Ureter (tissue), 1 donor: ENCODE measurements at places on chromosomes 4 and X. TPM values are rescaled to one million over a fixed set of nuclear protein-coding genes. Genes with fewer than 3 reads are reported as not detected.

DNA sequence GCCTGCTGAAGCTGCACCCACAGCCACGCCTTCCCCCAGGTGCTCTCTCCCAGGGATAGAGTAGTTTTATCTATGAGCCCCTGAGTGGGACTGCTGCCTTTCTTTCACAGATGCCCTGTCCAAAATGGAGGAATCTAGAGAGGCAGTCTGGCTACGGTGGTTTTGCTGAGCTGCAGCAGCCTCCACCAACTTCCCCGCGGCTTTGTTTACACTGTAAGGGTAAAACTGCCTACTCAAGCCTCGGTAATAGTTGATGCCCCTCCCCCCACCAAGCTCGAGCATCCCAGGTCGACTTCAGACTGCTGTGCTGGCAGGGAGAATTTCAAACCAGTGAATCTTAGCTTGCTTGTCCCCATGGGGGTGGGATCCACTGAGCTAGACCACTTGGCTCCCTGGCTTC lies 84.5 kb downstream of the PRKG2 start:
- DNase-seq = no peak

DNA sequence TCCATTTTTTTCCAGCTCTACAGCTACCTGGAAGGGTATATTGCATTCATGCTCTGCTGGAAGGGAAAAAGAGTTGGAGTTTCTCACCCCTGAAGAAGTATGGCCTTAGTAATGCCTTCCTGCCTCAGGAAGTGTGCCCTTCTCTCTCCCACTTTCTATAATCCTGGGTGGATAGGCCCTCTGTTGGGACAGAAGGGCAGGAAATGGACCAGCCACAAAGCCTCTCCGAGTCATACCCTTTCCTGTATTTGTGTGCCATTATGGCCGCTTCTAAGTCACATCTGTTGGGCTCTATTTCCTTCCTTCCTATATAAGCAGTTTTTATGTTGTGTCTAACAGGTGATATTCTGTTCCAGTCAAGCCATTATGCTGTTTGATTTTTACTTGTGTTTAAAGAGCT lies 74.8 kb upstream of the SMARCA5 start:
- no peak for DNase-seq

Gene CFAP47
- total RNA-seq = 0.96 TPM

Gene RNF175
- total RNA-seq = 0.86 TPM

DNA sequence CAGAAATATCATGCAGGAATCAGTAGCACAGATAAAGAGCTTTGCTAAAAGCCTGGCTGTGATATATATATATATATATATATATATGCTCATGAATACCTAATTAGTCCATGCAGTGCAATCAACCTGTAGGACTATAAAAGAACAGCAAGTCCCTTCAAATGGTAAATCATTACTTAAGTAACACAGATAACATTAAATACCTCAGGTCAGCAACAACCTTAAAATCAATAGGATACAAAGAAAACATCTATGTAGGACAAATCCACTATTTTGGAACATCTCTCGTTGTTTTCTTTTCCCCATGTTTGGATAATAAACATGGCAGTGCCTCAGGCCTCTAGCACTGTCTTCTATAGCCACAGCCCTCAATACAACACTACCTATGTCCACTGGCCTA lies 106.6 kb downstream of the FNIP2 start:
- DNase-seq = no peak

DNA sequence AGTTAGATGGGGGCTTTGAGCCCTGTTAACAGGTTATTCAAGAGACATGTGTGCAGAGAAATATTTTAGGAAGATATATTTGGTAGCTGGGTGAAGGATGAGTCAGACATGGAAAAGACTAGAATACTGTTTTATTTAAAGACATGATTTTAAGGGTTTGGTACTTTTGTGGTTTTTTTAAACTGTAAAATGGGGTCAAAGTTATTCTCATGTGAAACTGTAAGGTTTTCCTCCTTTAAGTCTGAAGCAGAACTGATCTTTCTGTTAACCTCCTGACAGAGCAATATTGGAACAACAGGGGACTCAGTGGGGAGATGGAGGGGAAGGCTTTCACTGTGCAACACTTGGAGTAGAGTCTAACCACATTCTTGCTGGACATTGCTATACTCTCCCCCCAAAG lies 112.4 kb upstream of the LSM6 start:
- DNase-seq = no peak

DNA sequence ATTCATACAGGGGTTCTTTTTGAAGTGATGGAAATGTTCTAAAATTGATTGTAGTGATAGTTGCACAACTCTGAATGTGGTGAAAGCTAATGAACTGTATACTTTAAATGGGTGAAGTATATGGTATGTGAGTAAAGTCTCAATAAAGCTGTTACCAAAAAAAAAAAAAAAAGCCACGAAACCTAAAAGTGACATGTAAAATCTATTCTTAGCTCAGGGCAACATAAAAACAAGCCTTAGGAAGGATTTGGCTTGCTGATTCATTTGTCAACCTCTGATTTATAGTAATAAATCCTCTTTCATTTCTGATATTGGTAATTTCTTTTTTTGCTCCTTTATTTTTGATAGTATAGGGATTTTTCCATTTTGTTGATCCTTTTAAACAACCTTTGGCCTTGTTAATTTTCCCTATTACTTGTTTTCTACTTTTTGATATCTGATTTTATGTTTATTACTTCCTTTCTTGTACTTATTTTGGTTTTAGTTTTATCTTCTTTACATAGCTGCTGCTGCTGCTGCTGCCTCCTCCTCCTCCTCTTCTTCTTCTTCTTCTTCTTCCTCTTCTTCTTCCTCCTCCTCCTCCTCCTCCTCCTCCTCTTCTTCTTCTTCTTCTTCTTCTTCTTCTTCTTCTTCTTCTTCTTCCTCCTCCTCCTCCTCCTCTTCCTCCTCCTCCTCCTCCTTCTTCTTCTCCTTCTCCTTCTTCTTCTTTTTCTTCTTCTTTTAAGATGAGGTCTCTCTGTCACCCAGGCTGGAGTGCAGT lies 79.4 kb downstream of the ADGRG4 start:
- no peak for DNase-seq

GRCh38 chr4:6951880-6952381 lies 42.3 kb downstream of the TBC1D14 start:
- no peak for DNase-seq

Gene IL15
- total RNA-seq = 7.0 TPM
